ENCODE measurements at places on chromosomes 7 and 10. TPM values are rescaled to one million over a fixed set of nuclear protein-coding genes. Genes with fewer than 3 reads are reported as not detected.

The RBP3 gene
- total RNA-seq, result not detected

The NEUROD6 gene
- total RNA-seq, result not detected

The TPK1 gene
- 16.2 TPM for total RNA-seq

The FBH1 gene
- total RNA-seq, result 52.2 TPM
